ENCODE measurements at places on chromosomes 6 and 20.

DNA sequence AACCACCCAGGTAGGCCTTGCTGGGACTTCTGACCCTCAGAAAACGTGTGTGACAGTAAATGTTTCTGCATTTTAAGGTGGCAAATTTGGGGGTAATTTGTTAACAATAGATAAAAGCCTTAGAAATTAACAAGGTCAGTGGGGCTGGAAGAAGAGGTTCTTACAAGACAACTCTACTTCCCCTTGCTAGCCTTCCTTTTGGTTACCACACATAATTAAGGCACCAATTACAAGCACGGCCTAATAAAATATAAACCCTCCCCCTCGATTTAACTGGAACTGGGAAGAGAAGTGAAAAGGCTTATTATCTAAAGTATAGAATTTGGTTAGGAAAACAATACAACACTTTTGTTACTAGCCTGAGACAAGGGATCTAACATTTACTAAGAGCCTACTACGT lies 38.8 kb downstream of the ELOVL5 start:
- no peak for DNase-seq

DNA sequence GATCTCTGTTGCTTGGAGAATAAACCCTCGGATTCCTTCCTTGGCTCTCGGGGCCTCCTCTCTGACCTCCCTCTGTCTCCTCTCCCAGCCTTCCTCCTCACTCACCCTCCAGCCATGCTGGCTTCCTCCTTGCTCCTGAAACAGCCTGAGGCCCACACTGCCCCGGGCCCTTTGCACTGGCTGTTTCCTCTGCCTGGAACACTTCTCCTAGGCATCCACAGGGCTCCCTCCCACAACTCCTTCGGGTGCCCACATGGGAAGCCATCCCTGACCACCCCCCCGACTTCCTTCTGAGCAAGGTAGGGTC lies 87.7 kb downstream of the CEBPB start:
- no peak for DNase-seq

DNA sequence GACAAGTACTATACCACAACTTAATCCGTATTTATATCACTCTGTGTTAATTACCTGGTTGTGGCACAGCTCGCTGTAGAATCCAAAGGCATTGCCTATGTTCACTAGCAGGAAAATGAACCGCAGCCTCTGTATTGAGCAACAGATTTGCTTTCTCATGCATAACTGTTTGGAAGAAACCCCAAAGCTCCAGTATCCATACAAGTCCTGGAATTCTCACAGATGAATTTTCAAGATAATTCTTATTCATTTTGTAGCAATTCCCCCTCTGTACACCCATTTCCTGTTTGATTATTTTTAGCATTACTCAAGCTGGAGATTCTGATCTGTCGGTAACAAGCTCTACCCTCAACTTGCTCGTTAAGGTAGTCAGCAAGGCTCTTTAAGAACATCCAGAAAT lies 63.5 kb downstream of the STMND1 start:
- no peak for DNase-seq

GRCh38 chr6:30689022-30689865 lies 1.5 kb downstream of the NRM start:
- DNase-seq = no peak

- no peak for DNase-seq
Observed at GRCh38 chr6:117306227-117306790, 41.0 kb downstream of the VGLL2 start.

DNA sequence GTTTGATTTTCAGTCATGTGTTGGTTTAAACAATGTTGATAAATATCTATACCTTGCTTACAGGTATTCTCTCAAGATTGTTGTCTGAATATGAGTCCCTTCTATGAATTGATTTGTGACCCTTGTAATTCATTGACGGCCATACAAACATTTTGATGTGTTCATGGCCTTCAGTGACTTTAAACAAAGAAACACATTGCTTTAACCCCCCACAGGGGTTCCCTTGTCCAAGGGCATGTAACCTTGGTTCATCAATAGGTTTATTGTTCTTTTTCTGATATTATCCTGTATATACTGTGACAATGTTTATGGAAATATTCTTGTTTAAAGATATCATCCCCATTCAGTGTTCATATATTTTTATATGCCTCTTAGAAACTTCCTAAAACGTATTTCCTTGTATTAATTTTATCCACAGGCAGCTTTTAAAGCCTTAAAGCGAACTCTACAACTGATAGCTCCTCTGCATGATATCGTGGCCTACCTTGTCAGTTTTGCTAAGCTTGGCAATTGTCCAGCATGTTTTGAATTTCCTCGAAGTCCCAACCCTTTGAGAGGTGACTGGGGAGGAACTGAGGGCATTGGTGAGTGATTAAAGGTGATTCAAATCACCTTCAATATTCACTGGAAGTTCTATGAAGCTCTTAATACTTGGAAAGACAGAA lies 87.0 kb downstream of the CD164 start:
- no peak for DNase-seq

DNA sequence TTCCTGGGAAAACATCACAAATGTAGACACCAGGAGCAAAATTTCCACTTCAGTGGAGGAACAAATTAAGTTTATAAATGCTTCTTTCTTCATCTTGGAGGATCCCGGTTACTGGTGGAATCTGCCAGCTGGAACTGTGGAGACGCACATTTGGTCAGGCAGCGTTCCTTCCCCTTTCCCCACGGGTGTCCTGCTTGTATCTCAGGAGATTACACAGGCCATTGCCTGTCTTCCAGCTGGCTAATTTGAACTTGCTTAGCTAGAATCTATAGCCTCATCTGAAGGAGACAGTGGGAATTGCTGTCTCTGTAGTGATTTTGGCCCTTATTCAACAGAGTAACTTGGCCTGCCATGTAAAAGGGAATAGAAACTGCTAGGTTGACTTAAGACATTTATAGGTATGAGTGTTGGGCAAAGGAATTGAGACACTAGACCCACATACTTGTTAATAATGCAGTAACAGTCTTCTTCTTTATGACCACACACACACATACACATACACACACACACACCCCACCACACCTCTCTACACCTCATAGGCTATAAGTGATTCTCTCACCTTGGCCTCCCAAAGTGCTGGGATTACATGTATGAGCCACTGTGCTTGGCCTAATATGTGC lies 34.4 kb downstream of the TSBP1 start:
- no peak for DNase-seq

DNA sequence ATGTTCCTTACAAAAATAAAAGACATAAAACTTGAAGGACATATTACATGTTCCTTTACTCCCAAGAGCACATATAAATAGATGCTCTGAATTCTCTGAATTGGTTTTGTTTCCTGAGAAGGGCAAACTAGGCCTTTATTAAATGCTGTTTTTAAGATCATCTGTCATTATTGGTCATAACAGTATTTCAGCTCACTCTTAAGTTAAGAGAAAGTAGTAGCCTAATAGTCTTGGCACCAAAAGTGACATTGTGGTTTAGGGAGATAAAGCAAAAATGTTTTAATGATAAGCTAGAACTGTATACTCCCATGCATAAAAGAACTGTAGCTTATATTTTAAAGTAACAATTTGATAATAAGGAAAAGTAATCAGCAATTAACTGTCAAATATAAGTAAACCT lies 361.1 kb upstream of the PTCHD4 start:
- no peak for DNase-seq

DNA sequence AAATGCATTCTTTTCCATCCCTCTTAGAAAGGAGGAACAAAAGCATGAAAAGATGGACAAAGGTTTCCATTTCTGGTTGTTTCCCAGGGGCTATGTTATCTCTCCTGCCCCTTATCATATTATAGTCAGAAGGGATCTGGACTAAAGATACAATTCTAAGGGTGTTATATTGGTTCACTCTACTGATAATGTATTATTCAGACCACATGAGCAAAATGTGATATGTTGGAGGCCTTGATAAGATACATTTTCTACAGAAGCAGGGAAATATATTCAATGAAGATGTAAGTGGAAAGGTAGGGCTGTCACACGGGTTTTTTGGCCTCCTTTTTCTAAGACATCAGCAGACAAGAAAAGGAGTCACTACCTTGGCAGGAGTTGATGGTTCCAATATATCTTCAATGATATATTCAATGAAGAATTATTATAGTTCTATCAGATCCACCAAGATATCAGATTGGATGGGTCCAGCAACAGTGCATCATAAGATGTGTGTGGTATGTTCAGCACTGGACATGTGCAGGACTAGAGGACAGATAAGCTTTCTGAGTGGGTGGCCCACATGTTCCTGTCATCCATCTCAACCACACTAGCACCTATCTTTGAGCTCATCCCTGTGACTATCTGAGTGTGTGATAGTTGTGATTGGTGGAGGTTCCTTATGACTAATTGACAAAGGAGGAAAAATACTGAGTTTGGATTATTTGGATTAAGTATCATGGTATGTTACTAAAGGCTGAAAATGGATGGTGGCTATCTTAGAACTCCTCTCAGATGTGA lies 5.7 kb upstream of the ZKSCAN3 start:
- DNase-seq = no peak

GRCh38 chr20:45301824-45302271 lies 4.8 kb upstream of the RBPJL start:
- DNase-seq = no peak

DNA sequence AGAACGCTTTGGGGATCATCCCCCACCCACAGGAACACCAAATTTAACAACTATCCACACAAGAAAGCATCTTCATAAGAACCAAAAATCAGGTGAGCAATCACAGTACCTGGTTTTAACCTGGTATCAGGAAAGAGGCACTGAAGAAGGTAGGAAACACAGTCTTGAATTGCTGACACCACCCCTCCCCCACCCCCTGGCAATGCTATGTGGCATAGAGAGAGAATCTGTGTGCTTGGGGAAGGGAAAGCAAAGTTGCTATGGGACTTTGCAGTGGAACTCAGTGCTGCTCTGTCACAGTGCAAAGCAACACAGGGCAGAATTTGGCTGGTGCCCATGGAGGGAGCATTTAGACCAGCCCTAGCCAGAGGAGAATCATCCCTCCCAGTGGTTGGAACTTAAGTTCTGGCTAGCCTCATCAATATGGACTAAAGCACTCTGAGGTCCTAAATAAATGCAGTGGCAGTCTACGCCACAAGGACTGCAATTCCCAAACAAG lies 565.5 kb downstream of the EPM2A start:
- DNase-seq = no peak

DNA sequence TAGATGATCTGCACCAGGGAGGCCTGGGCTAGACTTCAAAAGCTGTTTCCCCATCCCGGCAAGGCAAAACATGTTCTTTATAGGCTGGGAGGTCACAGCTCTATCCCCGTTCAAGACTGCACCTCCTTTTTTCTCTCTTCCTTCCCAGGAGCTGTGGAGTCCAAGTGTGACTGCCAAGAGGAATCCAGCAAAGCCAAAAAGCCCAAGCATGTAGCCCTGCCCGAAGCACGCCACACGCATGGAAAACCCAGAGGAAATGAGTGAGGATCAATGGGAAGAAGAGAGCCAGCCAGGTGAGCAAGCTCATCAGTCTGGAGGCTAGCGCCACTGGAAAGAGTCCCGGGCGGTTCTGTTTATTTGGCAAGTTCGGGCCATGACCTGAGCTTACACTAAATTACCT lies 240.4 kb downstream of the PRL start:
- DNase-seq = no peak

DNA sequence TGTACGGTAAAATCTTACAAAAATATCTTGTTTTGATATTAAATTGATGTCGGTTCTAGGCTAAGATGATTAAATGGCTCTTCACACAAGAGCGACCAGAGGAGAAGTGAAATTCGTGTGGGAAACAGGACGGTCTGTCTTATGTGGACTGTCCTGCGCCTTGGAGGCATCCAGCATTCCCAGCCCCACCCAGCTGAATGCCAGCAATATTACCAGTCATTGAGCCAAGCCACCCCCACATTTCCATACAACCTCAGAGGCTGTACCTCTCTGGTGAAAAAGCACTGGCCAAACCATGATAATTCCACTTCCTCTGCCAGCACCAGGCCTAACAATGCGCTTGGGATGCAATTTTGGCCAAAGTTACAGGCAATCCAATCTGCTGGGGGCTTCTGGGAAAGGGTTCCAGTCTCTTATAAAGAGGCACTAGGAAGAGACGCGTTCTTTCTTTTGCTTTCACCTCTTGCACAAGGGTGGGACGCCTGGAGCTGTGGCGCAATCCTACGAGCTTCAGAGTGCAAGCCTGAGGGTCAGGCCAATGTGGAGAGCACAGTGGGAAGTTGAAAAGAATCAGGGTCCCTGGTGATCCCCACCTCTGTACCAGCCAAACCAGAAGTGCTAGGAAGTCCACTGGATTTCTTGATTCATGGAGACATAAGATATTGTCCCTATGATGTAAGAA lies 213.1 kb downstream of the PREX1 start:
- DNase-seq = no peak
